ENCODE measurements at places on chromosomes 1 and 21. TPM values are rescaled to one million over a fixed set of nuclear protein-coding genes. Genes with fewer than 3 reads are reported as not detected.

DNA sequence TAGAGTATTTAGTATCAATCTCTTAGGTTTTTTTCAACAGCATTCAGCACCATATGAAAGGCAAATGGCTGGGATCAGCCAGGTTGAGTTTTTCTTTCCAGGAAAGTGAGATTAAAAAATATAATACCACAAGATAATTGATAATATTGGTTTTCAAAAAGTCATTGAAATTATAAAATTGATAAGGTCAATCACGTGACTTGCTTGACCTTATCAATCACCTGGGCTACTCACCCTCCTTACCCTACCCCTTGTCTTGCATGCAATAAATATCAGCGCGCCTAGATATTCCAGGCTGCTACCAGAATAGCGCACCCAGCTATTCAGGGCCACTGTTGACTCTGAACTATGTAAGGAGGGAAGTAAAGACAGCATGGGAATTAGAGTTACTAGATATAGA lies 31.5 kb downstream of the EBNA1BP2 start:
- peaks cover 28% of the 10 kb centered on the region for H3K4me1 ChIP-seq
- H3K27ac ChIP-seq, result no peak overlapping the region
- H3K36me3 ChIP-seq, result no peaks in the 10 kb centered on the region
- H3K4me3 ChIP-seq, result no peak overlapping the region
- no peaks in the 10 kb centered on the region for H3K27me3 ChIP-seq

DNA sequence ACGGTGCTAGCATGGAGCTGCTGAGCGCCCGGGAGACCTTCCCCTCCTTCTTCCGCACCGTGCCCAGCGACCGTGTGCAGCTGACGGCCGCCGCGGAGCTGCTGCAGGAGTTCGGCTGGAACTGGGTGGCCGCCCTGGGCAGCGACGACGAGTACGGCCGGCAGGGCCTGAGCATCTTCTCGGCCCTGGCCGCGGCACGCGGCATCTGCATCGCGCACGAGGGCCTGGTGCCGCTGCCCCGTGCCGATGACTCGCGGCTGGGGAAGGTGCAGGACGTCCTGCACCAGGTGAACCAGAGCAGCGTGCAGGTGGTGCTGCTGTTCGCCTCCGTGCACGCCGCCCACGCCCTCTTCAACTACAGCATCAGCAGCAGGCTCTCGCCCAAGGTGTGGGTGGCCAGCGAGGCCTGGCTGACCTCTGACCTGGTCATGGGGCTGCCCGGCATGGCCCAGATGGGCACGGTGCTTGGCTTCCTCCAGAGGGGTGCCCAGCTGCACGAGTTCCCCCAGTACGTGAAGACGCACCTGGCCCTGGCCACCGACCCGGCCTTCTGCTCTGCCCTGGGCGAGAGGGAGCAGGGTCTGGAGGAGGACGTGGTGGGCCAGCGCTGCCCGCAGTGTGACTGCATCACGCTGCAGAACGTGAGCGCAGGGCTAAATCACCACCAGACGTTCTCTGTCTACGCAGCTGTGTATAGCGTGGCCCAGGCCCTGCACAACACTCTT lies 1.1 kb downstream of the TAS1R3 start:
- H3K27me3 ChIP-seq, result no peaks in the 10 kb centered on the region
- H3K36me3 ChIP-seq, result peaks cover 18% of the 10 kb centered on the region
- H3K4me1 ChIP-seq, result peaks cover 36% of the 10 kb centered on the region
- H3K27ac ChIP-seq, result no peak overlapping the region
- no peak for DNase-seq

The CFHR1 gene
- total RNA-seq, result not detected

The ZNF648 gene
- not detected for total RNA-seq

All from PC-3 (cell line).